Right lobe of liver (tissue), 6 donors: ENCODE measurements at places on chromosomes 5 and 9.

GRCh38 chr9:129414377-129414992 is 206.4 kb downstream of the C9orf50 start:
- DNase-seq: peak; percentile 67

GRCh38 chr9:114321759-114322158 is 1.1 kb upstream of the ORM1 start:
- DNase-seq: no peak

DNA sequence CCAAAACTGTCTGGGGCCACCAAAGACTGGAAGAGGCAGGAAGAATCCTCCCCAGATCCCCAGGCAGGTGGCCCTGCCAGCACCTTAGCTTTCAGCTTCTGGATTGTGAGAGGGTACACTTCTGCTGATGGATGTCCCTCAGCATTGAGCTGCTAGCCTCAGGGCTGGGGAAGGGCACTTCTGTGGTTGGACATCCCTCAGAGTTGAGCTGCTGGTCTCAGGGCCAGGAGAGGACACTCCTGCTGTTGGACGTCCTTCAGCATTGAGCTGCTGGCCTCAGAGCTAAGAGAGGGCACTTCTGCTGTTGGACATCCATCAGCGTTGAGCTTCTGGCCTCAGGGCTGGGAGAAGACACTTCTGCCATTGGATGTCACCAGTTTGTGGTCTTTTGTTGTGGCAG is 83.8 kb upstream of the FCN1 start:
- DNase-seq: no peak

GRCh38 chr5:119319401-119319800 is 36.4 kb upstream of the TNFAIP8 start:
- no peak for DNase-seq

- no peak for DNase-seq
These were observed 15.1 kb downstream of the RABGAP1 start for GRCh38 chr9:122955961-122956360.

GRCh38 chr5:15286650-15287049 is 213.3 kb upstream of the FBXL7 start:
- no peak for DNase-seq

- DNase-seq: peak; percentile 58
These were observed 58.8 kb downstream of the MTRR start for GRCh38 chr5:7927466-7928375.

- no peak for DNase-seq
These were observed 41.0 kb upstream of the SLC36A1 start for GRCh38 chr5:151406322-151406947.

GRCh38 chr9:129143031-129143927 is 32.1 kb downstream of the PTPA start:
- DNase-seq: peak; percentile 83

GRCh38 chr5:119063579-119064379 is 7.1 kb upstream of the DMXL1 start:
- DNase-seq: no peak

GRCh38 chr5:172383191-172383802 is 71.0 kb downstream of the SH3PXD2B start:
- peak; percentile 44 for DNase-seq

DNA sequence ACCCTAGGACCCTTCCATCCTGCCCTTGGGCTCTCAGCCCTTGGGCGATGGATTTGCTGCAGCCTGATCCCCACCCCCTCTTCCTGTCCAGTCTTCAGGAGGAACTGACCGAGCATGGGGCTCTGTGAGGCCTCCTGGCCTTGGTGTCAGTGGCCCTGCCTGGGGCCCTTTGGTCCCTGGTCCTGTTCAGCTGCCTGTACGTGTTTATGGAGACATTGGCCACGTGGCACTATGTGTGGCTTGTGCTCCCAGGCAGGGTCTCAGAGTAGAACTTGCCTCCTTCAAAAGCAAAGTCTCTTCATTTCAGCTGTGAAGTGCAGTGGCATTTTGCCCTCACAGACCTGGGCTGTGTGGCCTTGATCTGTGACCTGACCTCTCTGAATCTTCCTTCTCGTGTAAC is 11.1 kb downstream of the FCN2 start:
- no peak for DNase-seq

DNA sequence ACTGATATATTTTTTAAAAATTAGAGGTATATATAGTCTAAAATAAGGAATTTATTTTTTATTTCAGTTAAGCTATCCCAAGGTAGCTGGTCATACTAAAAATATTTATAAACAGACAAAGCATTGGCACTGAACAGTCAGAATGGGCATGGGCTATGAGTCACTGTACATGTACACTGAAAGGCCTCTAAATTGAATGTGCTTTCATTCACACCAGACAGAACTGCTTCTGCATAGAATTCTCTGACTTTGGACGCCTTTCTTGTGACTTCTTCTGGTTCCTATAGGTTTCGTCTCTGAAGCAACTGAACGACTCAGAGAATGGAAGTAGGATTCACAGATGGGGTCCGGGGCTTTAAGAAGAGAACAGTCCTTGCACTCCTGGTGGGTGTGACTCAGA is 394.8 kb upstream of the MEF2C start:
- no peak for DNase-seq

GRCh38 chr9:107862881-107863280 is 373.3 kb upstream of the KLF4 start:
- no peak for DNase-seq

DNA sequence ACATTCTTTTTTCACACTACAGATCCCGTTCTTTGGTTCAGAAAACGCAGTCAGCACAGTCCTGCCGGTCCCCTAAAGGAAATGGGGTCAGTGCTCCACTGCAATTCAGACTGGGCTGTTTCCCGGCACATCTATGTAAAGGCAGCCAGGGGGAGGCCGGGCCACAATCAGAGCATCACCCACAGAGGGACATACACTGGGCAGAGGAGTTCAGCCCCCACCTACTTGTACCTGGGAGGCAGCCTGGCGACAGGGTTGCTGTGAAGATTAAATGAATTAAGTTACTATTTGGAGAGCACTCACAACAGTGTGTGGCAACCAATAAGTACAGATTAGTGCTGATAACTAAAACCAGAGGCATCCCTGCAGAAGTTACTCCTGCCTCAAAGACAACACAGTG is 4.5 kb downstream of the PTPN3 start:
- no peak for DNase-seq

DNA sequence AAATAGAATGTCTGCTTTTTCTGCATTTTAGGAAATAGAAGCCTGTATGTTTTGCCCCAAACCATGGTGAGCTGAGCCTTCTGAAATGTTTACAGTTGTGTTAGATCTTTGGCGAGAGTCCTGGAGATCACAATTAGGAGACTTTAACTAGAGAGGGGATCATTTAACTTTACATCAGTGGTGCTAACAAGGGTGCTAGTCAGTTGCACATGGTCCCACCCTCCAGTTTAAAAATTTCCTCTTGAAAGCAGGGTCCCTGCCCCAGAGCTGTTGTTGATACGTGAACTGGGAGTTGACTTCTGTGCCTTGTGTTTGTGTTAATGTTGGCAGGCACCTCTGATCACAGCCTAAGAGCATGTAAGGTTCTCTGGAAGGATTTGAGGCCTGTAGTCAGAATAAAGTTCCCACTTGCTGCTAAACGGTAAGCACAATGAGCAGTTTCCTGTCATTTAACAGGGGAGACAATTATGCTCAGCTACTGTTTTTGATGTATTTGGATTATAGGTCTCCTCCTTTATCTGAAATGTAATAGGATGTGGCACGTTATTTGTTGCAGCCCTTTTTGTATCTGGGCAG is 43.7 kb downstream of the RASGRF2 start:
- no peak for DNase-seq

DNA sequence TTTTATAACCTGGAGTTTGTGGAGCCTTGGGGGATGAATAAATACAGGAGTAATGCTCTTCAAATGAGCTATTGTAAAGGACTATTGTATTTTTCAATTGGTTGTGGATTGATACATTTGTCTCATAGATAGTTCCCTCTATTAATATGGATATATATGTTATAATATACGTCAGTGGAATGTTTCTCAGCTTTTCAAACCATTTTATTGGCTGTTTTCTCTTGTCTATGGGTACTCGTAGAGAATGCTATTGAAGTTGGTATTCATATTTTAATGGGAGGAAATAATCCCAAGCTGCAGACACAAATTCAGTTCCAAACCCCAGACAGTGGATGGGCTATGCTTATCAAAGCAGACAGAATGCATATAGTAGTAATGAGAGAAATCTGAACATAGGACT is 181.8 kb upstream of the DAB2 start:
- DNase-seq: no peak

DNA sequence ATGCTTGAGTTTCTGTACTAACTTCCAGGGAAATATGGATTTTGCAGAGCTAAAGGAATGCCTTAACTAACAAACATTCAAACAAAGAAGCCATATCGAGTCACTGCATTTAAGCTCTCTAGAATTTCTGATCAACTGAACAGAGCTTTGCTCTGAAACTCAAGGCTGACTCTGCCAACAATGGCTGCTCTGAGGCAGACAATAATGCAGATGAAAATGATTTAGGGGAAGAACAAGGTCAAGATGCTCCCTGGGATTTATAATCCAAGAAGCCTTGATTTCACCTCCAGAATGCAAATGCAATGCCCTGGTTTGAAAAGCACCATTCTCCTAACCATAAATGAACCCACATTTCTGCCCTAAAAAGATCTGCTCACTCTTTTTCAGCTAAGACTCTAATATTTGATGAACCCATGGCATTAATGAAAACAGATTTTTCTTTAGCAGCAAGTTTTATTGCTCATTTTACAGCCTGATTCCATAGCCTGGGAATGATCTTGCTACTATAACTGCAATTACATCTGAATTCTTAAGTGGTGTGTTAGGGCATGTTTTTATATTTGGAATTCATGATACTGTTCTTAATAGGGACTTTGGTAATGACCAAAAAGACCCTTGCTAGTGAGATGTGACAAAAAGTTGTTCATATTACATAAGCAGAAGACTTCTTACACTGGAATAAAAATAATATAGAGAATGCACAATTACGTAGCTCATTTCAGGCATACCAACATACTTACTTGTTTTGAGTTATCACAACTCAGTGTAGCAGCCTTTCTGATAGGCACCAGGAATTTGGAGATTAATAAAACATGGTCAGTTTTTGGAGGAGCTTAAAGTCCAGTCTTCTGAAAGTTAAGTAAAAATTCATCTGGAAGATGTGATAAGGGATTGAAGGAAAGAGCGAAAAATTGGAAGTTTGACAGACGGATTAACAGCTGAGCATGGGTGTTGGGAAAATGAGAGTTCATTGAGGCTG is 169.4 kb downstream of the TRPM3 start:
- DNase-seq: no peak

DNA sequence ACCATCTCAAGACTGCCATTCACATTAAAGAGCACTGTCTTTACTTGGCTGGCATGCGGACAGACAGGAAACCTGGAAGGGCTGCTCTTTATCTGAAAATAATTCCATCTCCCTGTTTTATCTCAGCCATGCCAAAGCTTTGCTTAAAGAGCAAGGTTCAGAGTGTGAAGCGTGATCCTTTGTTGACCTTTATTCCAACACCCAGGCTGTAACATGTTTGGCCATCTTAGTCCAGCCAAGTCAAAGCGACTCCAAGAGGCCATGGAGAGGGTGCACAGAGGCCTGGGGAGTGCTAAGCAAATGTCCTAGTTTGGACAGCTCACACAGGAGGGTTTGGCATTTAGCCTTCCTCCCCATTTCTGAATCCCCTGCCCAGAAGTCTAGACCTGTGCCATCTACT is 194.7 kb downstream of the PJA2 start:
- DNase-seq: no peak
